Activated T-helper 2 cell treated with anti-CD3 and anti-CD28 coated beads, Interferon-gamma antibody, Interleukin-2, Interleukin-4, amounts not matched to agents 10 μg/mL and 5 μg/mL and 100 μg/mL, durations not matched to agents 14 hours and 24 hours and 36 hours (primary cell): ENCODE measurements at places on chromosomes 16 and 17.

DNA sequence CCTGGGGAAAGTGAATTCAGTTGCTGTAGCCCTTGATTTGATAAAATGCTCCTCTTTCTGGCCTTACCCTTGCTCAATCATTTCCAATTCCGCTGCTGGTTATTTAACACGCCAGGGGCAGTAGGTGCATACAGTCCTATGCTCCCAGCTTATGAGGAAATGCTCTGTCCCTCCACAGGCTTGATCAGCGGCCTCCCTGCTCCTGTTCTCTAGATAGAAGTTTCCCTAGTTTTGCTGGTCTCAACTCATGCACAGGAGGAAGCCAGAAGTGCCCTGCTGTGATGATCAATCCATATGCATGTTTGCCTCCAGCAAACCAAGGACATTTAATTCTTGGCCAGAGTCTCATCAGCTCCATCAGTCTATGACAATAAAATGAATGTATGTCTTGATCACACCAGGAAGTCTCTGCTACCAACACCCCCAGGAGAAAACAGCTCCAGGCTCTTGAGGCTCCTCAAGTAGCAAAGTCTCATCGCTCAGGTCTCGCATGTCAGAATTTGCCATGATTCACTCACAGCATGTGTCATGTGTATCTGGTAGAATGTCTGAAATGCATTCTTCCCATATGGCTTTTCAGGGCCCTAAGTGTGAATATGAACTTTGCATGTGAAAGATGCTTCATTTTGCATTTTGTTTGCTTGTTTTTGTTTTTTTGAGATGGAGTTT lies 208.9 kb downstream of the CDH13 start:
- DNase-seq, result no peak

DNA sequence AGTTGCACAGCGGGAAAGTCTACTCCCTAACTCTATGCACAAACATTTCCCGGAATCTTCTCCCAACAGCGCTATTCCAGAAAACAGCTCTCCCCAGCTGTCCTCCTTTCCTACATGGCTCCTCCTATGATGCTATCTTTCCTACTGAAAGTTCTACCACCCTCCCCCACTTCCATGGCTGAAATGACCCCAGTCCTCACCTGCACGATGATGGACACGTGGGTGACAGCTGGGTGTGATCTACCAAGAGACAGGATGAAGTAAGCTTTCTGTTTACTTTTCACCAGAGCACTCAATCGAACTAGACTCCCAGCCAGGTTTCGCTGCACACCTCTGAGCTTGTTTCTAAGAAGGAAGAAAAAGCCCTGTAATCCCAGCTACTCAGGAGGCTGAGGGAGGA lies 10.7 kb downstream of the CTC1 start:
- no peak for DNase-seq

GRCh38 chr17:4341616-4341977 lies 24.9 kb downstream of the UBE2G1 start:
- no peak for DNase-seq

- no peak for DNase-seq
These were observed 530.4 kb downstream of the XYLT1 start for GRCh38 chr16:16940351-16940750.

DNA sequence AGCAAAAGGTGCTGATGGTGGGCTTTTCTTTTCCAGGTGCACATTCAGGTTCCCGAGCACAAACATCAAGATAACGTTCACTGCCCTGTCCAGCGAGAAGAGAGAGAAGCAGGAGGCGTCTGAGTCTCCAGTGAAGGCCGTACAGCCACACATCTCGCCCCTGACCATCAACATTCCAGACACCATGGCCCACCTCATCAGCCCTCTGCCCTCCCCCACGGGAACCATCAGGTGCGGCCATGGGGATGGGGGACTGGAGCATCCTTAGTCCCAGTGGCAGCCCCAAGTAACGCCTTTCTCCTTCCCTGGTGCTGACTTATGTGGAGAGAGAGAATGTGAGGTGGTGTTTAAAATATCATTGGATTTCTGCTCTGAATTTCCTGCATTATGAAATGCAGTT lies 43.8 kb downstream of the FOXK2 start:
- no peak for DNase-seq

DNA sequence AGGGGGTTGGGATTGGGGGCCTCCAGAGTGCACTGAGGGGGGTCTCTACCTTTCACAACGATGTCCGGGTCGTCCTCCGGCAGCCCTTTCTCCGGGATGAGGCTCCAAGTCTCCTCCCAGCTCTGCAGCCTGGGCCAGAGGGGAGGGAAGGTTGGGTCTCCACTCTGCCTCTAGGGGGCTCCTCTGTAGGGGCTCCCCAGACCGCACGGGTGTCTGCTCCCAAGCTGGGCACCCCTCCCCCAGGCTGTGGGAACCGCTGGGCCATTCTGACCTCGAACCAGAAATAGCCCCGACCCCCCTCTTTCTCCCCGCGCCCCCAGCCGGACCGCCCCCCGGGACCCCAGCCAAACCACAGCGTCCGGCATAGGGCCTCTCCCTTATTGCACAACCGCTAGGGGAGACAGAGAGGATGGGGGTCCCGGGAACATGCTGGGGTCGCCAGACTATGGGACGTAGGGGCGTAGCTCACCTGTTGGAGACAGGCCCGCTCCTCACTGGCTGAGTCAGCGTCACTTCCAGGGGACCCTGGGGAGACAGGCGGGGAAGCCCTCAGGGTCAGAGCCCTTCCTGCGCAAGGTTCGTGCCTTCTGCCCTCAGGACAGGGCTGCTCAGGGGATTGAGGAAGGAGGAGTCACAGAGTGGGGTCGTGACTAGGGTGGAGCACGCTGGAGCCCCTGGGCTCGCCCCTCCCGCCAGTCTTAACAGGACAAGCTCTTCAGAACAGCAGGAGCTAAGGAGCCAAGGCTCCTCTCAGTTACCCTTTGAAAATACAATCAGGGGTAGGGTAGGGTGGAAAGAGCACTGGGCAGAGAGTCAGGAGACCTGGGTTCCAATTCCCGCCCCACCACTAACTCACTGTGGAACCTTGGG lies 2.7 kb downstream of the PLEKHH3 start:
- DNase-seq, result no peak

GRCh38 chr17:44827863-44828262 lies 2.2 kb downstream of the GJC1 start:
- no peak for DNase-seq

- no peak for DNase-seq
These were observed 20.4 kb upstream of the MRPS23 start for GRCh38 chr17:57870283-57870635.

DNA sequence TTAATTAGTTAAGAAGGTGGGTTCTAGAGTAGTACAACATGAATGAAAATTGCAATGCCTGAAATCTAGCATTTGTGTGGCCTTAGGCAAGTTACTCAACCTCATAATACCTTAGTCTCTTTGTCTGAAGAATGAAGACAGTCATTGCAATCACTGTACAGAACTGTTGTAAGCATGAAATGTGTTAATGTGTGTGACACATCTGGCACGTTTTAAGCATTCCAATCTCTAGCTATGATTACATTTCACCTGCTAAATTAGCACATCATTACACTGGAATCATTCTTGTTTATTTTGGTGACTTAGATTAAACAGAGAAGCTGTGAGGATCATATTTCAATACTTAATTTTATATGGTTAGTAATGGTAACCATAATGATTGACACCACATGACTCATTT lies 629.7 kb upstream of the KIF2B start:
- DNase-seq, result no peak

DNA sequence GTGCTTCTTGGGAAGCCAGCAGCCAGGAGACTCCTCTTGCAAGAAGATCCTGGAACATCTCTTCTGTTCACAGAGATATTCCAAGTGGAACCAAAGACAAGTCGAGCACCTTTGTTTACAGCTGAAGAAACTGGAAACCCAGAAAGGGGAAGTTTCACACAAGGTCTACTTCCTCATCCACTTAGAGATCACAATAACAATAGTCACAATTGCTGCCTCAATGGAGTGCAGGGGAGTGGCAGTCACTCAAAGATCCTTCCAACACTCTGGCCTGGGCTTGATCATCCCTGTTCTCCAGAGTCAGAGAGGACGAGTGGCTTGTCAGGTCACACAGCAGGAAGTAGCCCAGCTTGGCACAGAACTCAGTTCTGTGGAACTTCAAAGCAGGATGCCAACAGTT lies 46.9 kb upstream of the SIAH1 start:
- DNase-seq, result no peak

DNA sequence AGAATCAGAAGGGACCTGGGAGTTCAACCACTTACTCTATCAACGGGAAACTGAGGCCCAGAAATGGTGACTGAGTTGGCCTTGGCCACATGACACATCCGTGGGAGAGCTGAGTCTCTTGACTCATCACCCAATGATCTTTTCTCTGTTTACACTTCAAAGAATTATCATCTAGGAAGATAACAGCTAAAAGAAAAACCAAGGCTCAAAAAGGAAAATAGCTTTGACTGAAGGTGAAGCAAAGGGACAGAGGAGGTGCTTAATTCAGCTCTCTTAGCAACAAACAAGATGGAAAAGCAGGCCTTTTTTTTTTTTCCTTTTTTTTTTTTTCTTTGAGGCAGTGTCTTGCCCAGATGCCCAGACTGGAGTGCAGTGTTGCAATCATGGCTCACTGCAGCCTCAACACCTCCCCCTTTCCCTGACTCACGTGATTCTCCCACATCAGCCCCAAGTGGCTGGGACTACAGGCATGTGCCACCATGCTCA lies 16.7 kb downstream of the ERCC4 start:
- no peak for DNase-seq

DNA sequence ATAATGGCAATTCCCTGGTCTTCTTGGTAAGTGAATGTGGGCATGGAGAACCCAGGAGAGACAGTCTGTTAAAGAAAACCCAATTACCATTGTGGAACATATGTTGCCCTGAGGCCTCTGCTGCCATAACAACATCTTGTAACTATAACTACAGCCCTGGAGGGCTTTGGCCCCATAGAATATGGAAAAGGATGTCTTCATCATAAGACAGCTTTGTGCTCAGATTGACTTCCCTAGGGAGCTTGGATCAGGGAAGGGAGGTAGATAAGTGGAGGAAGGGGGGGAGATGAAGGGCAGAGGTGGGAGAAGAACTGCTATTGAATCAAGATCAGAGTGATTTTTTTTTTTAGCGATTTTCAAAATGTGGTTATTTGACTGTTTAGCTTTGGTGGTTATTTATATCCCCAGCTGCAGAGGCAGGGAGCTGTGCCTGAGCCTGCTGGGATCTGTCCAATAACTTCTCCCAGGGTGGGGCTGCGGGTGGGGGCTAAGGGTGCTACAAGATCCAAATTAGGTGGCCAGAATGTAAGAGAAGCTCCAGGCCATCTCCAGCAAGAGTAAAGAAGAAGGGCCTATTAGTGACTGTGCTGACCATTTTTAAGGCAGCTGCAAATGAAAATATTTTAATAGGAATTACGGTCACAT lies 5.3 kb upstream of the KAT7 start:
- DNase-seq, result no peak

- no peak for DNase-seq
These were observed 6.7 kb downstream of the GALK1 start for GRCh38 chr17:75758131-75758905.

- no peak for DNase-seq
These were observed 15.3 kb downstream of the WFIKKN2 start for GRCh38 chr17:50850640-50851039.

DNA sequence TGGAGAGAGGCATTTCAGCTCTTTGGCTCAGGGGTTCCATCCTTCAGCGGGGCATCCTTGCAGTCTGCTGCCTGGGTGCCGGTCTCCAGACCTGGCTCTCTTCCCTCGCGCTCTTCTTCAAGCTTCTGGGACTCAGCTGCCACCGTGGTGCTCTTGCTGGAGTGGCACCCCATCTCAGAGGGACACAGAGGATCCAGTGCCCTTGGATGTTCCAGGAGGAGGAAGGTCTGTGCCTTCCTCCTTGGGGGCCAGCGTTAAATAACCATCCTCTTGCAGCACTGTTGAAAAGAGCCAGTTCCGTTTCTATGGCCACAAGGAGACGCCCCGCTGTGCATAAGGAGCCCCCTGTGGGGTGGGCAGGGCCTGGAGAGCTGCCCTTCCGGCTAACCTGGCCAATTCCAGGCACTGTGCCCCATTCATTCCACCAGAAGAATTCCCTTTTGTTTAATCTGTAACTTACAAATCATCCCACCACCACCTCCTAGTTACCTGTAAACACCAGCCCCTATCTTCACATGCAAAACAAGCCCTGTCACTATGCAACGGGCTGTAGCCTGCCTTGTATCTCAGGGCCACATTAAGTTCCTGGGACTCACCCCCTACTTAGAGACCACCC lies 8.6 kb downstream of the CHD9NB start:
- DNase-seq, result no peak

DNA sequence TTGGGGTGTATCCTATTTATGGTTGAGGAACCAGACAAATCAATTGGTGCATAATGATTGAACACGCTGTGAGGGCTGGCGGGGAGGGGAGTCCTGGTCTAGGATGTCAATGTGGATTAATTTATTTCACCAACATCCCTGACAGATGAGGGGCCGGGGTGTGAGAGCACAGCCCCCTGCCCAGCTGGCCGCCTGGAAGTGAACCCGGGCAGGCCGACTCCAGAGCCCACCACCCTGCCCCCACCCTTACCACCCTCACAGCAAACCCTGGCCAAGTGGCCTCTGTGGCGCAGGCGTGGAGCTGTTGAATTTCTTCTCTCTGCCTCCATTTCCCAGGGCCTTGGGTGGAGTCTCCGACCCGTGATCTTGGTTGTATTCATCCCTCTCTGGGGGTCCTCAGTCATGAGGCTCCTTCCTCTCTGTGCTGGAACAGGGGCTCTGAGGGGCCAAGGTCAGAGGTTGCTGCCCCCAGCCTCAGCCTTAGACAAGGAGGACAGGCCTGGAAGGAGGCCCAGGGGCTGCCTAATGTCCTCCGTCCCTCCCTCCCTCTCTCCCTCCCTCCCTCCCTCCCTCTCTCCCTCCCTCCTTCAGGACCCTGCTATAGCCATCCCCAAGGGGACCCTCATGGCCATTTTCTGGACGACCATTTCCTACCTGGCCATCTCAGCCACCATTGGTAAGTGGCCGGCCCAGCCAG lies 12.6 kb downstream of the SLC12A3 start:
- DNase-seq, result no peak

- no peak for DNase-seq
These were observed 18.1 kb downstream of the ADGRG1 start for GRCh38 chr16:57646388-57647039.

DNA sequence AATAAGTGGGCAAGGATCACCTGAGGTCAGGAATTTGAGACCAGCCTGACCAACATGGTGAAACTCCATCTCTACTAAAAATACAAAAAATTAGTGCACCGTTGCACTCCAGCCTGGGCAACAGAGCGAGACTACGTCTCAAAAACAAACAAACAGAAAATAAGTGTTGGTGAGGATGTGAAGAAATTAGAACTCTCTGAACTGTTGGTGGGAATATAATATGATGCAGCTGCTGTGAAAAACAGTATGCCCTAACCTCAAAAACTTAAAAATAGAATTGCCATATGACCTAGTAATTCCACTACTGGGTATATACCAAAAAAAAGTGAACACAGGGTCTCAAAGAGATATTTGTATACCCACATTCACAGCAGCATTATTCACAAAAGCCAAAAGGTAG lies 26.1 kb downstream of the GLG1 start:
- no peak for DNase-seq

DNA sequence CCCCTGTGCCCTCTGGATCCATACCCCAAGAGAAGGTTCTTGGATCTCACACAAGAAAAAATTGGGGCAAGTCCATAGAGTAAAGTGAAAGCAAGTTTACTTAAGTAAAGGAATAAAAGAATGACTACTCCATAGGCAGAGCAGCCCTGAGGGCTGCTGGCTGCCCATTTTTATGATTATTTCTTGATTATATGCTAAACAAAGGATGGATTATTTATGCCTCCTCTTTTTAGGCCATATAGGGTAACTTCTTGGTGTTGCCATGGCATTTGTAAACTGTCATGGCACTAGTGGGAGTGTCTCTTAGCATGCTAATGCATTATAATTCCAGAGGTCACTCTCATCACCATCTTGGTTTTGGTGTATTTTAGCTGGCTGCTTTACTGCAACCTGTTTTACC lies 70.8 kb downstream of the NLK start:
- no peak for DNase-seq
